Right renal pelvis (tissue), 4 donors: ENCODE measurements at places on chromosomes 4 and X.
A peak's percentile ranks its signal among the peaks of the same experiment; 100 is the strongest.

GRCh38 chr4:18869166-18869565, 847.6 kb upstream of the LCORL start:
- no peak for DNase-seq

DNA sequence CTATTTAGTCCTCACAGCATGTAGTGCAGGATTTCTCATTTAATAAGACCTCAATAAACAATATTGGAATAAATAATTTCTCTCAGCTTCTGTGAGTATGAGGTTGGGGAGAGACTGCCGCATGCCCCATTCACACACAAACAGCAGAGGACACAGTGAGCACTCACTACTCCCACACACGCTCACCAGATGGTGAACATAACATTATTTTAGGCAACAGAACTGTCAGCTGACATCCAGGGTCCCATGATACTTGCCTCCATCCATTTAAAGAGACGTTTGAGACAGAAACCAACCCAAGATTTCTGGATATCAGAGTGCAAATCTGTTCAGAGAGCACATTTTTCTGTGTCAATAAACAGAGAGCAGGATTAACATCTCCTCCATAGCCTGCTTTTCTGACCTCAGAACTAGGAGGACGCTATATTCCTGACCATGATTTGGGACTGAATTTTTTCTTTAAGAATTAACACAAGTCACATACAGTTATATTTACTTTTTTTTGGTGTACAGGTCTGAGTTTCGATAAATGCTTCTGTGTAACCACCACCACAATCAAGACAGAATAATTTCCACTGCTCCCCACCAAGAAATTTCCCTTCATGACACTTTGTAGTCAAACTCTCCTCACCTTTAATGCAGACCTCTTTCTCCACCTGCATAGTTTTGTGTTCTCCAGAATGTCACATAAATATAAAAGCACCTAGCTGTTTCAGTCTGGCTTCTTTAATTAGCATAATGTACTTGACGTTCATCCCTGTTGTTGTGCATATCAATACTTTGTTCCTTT, 16.7 kb downstream of the GPRIN3 start:
- DNase-seq, result no peak

DNA sequence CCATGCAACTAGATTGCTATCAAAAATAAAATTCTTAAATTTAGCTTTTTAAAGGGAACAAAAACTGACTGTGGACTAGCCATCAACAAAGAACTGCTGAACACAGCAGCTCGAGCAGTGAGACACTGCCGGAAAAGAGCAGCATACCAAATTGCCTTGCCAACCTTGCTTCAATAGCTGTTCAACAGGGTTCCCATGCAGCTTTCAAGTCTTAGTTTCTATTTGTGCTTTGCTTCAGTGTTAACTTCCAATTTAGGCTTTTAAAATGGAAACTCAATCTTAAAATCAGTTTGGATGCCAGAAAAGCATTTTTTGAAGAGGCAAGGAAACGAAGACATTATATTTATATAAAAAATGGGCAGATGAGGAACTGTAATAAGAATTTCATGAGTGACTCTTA, 463.4 kb upstream of the MAGEB18 start:
- no peak for DNase-seq

DNA sequence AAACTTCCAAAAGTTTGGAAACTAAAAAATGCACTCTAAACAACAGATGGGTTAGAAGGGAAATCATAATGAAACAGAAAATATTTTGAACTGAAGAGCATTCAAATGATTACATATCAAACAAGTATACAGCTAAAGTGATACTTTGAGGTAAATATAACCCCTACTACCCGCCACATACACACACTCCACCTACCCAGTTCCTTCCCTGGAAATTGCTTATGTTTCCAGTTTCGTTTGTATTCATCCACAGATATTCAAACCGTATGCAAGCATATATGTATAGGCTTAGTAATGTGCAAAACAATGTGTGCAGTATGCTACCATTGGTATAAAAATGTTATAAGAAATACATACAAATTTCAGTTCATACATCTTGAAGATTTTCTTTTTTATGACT, 95.5 kb downstream of the SMIM20 start:
- DNase-seq, result no peak

GRCh38 chr4:131063878-131064277, 1967.9 kb downstream of the C4orf33 start:
- DNase-seq, result no peak

DNA sequence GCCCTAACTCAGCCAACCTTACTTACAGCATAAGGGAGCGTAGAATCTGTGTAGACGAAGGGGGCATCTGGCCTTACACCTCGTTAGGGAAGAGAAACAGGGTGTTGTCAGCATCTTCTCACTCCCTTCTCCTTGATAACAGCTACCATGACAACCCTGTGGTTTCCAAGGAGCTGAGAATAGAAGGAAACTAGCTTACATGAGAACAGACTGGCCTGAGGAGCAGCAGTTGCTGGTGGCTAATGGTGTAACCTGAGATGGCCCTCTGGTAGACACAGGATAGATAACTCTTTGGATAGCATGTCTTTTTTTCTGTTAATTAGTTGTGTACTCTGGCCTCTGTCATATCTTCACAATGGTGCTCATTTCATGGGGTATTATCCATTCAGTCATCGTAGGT, 14.6 kb downstream of the PLP1 start:
- no peak for DNase-seq

- no peak for DNase-seq
Measured at GRCh38 chr4:158724637-158725036, 1.4 kb upstream of the PPID start.

DNA sequence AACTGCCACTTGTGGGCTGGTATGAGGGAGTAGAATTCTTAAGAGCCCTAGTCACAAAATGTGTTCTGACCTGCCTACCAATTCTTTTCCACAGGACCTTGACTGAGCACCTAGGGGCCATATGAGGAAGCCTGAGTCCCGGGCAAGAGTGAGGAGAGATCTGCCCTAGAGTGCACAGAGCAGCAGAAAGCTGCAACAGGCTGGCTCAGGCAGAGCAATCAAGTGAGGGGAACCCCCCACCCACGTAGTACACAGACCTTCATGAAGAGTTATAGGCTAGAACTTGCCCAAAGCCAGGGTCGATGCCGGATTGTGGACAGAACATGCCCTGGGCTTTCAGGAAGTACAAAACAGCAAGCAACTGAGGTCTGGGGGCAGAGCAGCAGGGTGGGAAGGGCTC, 117.0 kb downstream of the SPOCK3 start:
- DNase-seq, result no peak

- DNase-seq, result peak; percentile 26
Measured at GRCh38 chr4:102759831-102760644, 730 bp downstream of the MANBA start.

DNA sequence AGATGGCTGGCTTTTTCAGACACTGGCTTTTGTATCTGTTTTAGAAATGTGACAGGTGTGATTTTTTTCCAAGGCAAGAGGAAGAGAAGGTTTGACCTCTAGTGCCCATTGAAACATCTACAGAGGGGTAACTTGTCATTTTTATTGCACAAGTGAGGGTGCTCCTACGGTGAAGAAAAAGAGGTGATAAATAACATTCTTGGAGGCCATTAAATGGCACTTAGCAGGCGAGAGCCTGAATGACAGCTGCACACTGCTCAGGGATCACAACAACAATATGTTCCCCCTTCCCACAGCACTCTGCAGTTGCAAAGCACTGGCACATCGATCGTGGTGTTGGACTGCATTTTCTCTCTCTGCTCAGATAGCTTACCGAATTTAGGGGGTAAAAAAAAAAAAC, 22.9 kb downstream of the FAM184B start:
- no peak for DNase-seq

DNA sequence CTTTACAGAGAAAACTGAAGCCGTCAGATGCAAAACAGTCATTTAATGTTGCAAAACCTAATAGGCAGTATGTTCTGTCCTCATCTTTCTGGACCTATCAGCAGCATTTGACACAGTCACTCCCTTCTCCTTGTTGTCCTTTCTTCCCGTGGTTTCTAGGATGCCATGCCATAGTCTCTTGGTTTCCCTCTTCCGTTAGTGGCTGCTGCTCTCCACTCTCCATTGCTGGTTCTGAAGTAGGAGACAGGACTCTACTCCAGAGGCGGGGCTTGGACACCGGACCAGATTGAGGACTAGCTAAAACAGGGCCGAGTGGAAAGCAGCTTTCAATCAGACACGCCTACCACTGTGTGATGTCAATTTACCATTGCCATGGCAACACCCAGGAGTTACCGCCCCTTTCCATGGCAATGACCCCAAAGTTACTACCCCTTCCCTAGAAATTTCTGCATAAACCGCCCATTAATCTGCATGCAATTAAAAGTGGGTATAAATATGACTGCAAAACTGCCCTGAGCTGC, 88.8 kb upstream of the CCDC160 start:
- DNase-seq, result no peak

DNA sequence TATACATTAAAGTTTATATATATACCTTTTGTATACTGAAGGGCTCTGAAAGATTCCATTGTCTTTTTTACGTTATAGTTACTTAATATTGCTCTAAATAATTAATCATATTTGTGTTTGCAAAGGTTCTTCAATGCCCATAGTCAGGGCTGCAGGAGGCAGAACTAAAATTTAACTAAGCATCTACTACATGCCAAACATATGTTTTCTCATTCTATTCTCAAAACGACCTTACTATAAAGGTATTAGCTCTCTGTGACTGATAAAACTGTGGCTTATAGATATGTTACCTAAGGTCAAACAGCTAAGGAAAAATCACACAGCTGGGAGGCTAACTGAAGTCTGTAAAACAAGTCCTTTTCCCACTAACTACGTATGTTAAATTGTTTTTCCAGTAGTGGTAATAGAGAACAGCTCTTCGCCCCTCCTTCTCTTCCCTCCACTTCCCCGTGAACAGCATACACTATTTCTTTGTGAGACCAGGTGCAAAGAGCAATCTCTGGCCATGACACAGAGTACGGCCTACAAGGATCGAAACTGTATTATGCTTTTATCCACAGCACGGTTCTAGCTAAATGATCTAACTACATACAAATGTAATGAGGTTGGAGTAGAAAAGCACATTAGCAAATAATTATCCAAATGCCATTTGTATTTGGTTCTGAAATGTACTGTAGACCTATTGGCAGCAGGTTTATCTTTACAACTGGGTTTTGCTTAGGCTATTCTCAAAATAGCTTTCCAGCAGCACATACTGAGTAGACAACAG, 1.7 kb downstream of the CNOT6L start:
- DNase-seq, result no peak

- no peak for DNase-seq
Measured at GRCh38 chr4:26931966-26932365, 71.3 kb downstream of the STIM2 start.

GRCh38 chrX:82218361-82218760, 1016.5 kb downstream of the SH3BGRL start:
- no peak for DNase-seq

DNA sequence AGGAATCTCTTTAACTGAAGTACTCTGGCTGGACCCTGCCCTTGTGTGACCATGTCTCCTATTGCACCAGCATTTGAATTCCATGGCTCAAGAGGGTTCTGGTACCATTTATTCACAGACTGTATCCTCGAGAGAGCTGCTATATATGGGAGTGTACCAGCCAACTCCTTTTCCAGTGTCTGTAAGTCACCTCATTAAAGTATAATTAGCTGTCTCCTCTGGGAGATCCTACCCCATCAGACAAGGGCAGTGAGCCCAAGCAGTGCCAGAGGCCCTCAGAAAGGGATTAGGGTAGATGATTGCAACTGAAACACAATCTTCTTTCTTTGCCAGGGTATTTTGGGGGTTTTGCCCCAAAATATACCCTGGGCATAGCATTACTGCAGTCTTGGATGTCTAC, 31.6 kb downstream of the GNL3L start:
- DNase-seq, result no peak

DNA sequence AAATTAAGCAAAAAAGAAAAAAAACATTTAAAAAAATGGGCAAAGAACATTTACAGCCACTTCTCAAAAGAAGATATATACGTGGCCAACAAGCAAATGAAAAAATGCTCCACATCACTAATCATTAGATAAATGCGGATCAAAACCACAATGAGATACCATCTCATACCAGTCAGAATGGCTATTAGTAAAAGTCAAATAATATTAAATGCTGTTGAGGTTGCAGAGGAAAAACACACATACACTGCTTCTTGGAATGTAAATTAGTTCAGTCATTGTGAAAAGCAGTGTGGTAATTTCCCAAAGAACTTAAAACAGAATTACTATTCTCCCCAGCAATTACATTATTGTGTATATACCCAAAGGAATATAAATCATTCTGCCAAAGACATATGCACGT, 1189.0 kb downstream of the PCDH18 start:
- DNase-seq, result no peak

GRCh38 chr4:71752383-71753042, 31.4 kb downstream of the GC start:
- DNase-seq, result no peak

- DNase-seq, result no peak
Measured at GRCh38 chr4:13524504-13525243, 19.6 kb downstream of the NKX3-2 start.
